ENCODE measurements at places on chromosomes 12 and 14.

- DNase-seq = no peak
Observed at GRCh38 chr12:123421314-123421713, 15.2 kb downstream of the RILPL2 start.

DNA sequence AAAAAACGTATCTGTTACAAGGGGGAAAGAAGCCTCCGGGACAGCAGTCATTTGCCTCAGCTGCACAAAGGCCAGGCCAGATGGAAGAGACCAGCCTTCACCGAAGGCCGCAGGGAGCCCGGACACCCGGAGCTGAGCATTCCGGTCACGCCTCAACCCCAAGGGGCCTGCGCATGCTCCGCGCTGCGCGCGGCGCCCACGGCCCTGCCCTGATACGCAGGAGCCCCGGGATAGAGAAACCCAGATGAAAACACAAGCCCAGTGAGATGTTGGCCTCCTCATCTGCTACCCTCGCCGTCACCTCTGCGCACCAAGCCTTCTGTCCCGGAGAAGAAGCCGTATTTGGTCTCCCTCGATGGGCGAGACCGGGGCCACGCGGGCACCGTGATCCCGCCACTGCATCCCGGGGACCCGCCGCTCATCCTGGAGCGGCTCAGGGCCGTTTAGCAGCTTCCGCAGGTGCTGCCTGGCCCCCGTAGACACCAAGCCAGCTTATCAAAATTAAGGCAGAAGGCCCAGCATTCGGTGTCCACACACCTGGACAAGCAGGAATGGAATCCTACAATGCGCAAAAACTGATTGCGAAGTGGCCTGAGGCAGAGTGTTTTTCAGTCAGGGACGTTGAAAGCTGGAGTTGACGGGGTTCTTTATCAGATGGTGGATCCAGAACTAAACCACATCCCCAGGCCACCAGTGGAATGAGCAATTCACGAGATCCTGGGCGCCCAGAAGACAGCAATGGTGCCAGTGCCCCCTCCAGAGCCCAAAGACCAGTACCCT, 2.6 kb downstream of the OR8S1 start:
- DNase-seq = no peak

DNA sequence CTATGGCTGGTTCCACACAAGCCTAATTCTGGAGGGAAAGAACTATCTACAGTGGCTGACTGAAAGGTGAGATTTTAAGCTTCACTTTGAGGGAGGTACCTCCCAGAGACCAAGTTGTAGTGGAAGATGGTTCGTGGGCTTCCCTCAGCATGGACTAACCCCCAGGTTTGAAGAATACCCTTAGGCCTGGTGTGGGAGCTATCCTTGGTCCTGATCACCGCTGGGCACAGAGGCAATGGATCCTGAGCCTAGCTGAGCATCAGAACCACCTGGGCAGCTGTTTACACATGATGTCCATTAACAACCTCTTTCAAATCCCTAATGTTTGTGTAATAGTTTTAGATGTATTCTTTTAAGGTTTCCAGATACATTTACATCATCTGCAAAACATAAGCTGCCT, 10.3 kb downstream of the DAO start:
- no peak for DNase-seq

- no peak for DNase-seq
Observed at GRCh38 chr12:10215436-10215835, 2.8 kb downstream of the GABARAPL1 start.

DNA sequence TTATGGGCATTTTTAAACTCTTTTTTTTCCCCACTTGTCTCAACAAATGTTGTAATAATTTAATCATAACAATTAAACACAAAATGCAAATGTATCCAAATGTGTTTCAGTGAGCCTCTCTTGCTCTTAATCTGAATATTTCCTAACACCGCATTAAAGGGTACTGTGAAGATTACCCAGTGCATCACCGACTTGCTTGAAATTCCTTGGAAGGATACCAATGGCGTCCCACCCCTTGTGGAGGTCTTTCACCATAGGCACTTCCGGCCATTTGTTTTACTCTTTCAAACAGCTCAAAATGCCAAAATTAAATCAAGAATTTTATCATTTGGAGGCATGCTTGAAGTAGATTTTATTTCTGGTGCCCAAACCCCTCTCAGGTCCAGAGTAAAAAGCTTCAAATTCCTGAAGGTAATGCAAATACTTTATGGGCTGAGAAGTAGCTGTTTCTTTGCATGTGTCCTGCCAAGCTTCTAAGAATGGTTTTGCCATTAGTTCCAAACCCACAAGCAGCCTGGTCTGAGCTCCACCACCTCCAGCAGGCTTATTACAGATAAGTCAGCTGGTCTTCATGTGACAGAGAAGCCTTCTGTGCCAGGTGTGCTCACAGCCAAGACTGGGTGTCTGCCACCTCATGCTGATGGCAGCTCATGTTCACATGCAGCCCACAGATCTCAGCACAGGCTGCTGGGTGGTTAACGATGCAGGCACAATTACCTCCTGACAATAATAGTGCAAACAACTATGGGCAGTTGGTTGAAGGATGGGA, 16.4 kb upstream of the NUDT4 start:
- no peak for DNase-seq

GRCh38 chr14:88565427-88565826, 2.6 kb downstream of the ZC3H14 start:
- no peak for DNase-seq

DNA sequence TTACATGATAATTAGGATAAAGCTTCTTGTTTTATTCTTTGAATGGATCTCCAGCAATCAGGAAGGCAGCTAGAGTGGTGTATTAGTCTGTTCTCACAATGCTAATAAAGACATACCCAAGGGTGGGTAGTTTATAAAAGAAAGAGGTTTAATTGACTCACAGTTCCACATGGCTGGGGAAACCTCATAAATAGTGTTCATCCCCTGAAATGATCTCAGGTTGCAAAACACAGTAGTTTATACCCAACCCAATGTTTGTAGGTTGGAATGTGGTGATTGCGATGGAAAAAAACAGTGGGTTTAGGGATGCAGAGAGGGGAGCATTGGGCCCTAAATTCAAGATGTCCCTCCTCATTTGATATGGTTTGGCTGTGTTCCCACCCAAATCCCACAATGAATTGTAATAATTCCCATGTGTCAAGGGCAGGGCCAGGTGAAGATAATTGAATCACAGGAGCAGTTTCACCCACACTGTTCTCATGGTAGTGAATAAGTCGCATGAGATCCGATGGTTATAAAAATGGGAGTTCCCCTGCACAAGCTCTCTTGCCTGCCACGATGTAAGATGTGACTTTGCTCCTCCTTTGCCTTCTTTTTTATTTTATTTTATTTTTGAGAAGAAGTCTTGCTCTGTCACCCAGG, 11.5 kb downstream of the MUCL1 start:
- no peak for DNase-seq

DNA sequence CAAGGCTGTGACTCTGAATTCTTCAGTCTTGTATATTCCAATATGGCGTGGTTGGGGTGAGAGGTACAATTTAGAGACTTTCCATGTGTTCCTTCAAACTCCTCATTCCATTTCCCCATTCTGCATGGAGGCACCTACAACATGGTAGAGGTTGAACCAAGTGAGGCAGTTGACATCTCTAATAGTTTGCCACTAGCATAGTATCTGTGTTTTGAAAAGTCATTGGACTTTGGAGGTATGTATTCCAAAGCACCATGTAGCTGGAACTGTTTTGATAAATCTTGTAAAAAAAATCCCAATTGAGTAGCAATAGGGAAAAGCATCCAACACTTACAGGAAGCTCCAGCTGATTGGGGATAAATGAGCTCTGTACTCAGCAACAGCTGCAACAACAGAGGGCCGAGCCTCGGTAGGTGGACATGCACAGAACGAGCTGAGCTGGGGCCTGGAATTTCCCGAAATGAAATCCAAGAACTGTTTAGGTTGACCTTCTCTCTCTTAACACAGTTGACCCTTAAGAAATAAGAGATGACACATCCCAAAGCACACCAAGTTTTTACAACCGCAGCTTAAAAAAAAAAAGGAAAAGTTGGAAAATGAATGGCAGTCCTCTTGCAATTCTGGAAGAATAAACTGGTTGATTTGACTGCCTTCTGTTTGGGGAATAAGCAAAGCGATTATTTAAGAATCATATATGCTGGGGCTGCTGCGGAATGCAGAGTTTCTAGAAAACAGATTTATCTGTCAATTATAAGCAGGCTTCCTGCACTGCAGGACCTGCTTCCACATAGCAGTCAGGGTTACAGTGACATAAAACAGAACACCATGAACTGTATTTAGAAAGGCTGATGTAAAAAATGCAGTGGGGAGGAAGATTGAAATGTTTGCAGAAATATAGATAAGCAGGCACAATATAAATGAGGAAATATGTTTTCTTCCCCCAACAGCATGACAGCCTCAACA, 194.6 kb upstream of the KRR1 start:
- peak; percentile 96 for DNase-seq

GRCh38 chr12:94074980-94075629, 73.3 kb upstream of the PLXNC1 start:
- DNase-seq = peak; percentile 82

DNA sequence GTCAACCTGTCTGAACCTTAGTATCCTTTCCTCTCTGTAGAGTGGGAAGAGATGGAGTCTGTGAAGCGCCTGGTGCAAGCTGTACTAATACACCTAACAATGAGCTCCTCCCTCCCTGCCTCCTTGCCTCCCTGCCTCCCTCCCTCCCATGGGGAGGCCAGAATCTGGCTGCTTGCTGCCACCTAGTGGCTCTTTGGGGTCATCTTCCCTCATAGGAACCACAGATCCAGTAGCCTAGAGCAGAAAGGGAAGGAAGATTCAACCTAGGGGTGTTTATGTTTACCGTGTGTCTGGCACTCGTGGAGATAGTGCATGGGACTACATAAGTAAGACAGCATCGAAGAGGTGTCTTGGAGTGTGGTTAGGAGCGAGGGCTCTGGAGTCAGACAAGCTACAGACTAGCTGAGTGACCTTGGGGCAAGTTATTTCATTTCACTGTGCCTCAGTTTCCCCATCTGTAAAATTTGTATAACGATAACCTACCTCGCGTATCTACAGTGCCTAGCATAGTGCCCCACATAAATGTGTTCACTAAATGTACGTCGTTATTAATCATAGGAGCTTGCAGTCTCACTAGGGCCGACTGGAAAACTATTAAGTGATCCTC, 35.5 kb upstream of the TSPAN9 start:
- DNase-seq = peak; percentile 36

- no peak for DNase-seq
Observed at GRCh38 chr12:53743266-53744129, 8.3 kb downstream of the CISTR start.

GRCh38 chr12:80677994-80678393, 29.4 kb upstream of the MYF6 start:
- no peak for DNase-seq

DNA sequence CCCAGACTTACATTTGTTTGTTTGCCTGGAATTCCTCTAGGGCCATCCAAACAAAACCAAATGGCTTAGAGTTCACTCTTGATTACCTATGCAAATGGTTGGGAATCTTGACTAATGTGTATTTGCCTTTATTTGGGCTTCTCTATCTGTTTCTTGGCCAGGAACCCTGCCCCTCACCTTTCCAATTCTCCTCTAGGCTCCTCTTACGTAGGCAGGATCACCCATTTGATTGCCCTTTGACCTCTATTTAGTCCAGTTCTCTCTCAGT, 123.0 kb upstream of the DYRK2 start:
- no peak for DNase-seq

DNA sequence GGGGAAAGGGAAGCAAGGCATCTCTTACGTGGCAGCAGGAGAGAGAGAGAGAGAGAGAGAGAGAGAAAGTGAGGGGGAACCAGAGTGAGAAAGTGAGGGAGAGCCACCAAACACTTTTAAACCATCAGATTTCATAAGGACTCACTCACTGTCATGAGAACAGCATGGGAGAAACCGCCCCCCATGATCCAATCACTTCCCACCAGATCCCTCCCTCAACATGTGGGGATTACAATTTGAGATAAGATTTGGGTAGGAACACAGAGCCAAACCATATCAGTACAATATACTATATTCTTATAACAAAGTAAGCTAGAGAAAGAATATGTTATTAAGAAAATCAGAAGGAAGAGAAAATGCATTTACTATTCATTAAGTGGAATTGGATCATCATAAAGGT, 53.7 kb upstream of the PLXNC1 start:
- no peak for DNase-seq

GRCh38 chr12:52372216-52373154, 5.2 kb upstream of the KRT85 start:
- DNase-seq = peak; percentile 82

GRCh38 chr14:52730709-52731111, 744 bp downstream of the STYX start:
- no peak for DNase-seq

GRCh38 chr12:66290716-66291200, 11.5 kb upstream of the HELB start:
- DNase-seq = no peak

DNA sequence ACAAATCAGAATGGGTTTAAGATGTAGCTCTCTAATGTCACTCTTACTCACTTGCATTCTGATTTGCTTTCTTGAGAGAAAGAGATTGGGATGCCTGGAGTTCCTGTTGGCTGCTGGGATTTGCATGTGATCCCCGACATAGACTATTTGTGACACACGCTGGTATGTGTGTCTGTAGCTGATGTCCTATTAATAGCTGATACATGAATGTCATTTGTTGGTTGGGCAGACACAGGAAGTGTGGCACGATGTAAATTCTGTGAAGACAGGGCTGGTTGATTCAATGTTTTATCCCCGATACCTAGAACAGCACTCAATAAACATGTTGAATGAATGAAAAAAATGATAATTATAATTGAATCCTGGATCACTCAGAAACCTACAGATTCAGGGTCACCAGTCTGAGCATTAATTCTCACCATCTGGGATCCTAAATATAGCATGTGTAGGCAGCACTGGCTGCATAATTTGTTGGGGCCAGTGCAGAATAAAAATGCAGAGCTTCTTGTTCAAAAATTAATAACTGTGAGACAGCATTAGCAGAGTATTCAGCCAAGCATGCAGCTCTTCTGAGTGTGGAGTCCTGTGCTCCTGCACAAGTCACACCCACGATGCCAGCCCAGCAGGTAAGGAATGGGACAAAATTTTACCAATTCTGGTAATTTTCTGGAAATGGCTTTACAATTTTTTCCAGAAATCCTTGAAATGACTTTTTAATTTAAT, 35.5 kb upstream of the SOCS2 start:
- DNase-seq = no peak

DNA sequence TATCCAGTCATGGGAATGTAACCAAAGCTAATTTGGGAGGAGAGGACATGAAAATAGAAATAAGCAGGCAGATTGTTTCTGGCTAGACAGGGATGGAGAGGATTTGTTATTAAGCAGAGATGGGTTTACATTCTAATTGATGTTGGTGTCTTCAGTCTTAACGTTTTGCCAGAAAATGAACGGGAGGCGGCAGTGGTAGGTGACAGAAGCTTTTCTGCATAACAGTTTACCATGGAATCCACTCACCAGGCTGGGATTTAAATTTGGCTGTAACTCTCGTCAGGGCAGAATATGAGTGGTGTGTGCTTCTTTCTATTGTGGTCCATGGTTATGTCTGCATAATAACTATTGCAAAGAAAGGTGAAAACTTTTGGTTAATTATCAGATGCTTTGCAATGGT, 50.2 kb upstream of the OTX2 start:
- DNase-seq = no peak

GRCh38 chr12:108075561-108075960, 53.5 kb upstream of the WSCD2 start:
- no peak for DNase-seq

- DNase-seq = no peak
Observed at GRCh38 chr12:106341086-106341877, 16.3 kb upstream of the POLR3B start.

All from AG09319 (cell line).